ENCODE measurements at places on chromosomes 1 and 21. TPM values are rescaled to one million over a fixed set of nuclear protein-coding genes. Genes with fewer than 3 reads are reported as not detected.

ADAMTS1 gene
- total RNA-seq, result 35.9 TPM

DNA sequence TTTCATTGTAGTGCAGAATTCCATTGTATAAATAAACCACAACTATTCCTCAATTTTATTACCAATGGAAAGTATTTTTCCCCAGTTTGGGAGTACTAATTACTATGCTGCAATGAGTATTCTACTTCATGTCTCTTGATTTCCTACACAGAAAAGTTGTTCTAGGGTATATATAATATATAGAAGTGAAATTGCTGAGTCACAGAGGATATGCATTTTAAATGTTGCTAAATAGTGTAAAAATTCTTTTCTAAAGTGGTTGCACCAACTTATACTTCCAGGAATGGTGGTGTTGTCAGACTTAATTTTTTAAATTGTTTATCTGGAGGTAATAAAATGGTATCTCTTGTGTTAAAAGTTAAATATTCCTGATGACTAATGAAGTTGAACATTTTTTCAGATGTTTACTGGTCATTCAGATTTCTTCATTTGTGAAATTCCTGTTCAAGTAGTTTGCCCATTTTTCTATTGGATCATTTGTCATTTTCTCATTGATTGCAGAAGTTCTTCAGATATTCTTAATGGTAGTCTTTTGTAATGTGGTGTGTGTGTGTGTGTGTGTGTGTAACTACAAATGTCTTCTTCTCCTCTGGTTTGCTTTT, 19.1 kb upstream of the MYOG start:
- DNase-seq, result no peak

DNA sequence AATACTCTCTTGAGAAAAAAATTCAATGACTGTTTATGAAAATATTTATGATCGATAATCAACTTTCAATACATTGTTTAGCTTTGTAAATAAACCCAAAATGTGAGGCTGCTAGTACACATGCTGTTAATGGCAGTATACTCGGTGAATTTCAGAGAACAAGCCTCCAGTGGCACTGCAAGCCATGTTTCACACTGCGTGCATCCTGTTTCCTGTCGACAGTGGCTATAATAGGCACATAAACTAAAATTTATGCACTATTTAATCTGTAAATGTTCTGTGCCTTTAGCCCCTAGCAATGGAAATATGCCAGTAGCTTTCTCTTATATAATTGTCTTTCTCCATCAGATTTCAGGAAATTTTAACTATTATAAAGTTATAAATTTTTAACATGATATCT, 26.3 kb upstream of the RGS18 start:
- DNase-seq, result no peak

GRCh38 chr1:194047206-194047605, 860.8 kb upstream of the B3GALT2 start:
- DNase-seq, result no peak

SLC27A3 gene
- 16.8 TPM for total RNA-seq

DNA sequence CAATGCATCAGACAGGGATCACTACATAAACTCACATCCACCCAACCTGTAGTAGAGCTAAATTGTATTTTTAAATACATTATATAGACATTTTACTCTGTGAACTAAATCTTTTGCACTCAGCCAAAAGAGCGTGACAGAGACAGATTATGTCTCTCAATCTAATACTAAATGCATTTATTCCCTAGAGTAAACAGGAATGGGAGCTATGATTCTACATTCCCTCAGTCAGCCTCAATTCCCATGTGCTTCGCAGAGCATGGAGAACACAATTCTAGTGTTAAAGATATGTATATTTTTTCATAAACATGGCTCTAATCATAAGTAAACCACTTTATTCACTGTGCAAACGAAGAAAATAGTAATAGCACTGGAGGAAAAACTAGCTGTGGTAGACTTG, 16.5 kb downstream of the PIGK start:
- DNase-seq, result no peak

TPTE gene
- total RNA-seq, result not detected

TMEM167B gene
- total RNA-seq, result 26.1 TPM

GRCh38 chr1:215416497-215416896, 150.6 kb upstream of the KCTD3 start:
- no peak for DNase-seq

PLA2G2F gene
- not detected for total RNA-seq

DNA sequence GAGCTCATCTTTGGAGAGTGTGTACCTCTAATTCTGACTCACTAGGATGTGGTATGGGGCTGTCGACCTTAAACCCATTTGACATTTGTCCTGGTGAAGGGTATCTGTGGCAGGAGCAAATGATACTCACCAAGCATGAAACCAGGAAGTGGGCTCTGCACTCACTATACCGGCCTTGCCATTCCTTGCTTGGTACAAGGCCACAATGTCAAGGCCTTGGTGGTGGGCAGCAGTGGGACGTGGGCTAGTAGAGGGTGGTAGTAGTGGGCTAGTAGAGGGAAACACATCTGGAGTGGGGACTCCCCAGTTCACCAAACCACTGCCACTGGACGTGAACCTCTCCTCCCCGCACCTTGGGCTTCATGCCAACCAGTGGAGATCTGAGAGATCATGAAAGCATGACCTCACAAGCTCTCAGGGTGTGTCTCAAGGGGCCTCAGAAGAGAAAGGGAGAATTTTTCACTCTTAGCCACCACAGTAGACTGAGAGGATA, 11.5 kb downstream of the TNFSF4 start:
- no peak for DNase-seq

MOV10 gene
- 77.2 TPM for total RNA-seq

ZNF648 gene
- total RNA-seq, result 0.77 TPM

DNA sequence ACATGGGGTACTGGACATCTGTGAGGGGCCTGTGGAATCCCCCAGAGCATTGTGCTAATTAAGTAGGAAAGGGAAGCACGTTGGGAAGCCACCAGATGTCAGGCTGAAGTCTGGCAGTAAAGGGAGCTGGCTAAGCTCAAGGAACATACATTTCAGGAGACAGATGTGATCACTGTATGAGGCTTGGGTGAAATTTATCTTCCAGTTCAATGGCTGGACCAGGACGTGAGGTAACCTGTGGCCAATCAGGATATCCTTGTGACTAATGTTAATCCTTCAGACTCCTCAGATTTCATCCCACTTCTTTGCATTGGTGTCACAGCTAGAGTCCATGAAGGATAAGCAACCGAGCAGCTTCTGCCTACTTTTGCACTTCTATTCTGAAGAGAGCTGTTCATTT, 110.2 kb upstream of the APP start:
- DNase-seq, result no peak

NPPB gene
- not detected for total RNA-seq

- DNase-seq, result no peak
These were observed 18.1 kb upstream of the CGN start for GRCh38 chr1:151493042-151493441.

GRCh38 chr1:234175363-234175762, 197.9 kb upstream of the COA6 start:
- DNase-seq, result no peak

BGLAP gene
- total RNA-seq, result 3.0 TPM

GRCh38 chr1:244271004-244271403, 180.7 kb downstream of the ADSS2 start:
- no peak for DNase-seq

DNA sequence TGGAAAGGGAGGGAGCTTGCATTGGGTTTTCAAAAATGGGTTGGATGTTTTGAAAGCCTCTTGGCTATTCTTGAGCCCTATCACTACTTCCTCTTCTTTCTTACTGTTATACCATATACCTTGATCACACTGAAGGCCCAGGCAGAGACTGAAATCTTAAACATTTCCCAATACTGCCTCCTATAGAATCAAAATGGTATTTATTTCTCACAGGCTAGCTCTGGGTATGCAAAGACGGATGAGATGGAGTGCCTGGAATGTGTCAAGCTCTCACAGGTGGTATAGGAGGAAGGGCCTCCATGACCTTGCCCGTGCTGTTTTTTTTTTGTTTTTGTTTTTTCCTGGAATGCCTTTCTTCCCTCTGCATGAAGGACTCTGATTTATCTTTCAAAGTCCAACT, 268.4 kb upstream of the USP24 start:
- no peak for DNase-seq

DNA sequence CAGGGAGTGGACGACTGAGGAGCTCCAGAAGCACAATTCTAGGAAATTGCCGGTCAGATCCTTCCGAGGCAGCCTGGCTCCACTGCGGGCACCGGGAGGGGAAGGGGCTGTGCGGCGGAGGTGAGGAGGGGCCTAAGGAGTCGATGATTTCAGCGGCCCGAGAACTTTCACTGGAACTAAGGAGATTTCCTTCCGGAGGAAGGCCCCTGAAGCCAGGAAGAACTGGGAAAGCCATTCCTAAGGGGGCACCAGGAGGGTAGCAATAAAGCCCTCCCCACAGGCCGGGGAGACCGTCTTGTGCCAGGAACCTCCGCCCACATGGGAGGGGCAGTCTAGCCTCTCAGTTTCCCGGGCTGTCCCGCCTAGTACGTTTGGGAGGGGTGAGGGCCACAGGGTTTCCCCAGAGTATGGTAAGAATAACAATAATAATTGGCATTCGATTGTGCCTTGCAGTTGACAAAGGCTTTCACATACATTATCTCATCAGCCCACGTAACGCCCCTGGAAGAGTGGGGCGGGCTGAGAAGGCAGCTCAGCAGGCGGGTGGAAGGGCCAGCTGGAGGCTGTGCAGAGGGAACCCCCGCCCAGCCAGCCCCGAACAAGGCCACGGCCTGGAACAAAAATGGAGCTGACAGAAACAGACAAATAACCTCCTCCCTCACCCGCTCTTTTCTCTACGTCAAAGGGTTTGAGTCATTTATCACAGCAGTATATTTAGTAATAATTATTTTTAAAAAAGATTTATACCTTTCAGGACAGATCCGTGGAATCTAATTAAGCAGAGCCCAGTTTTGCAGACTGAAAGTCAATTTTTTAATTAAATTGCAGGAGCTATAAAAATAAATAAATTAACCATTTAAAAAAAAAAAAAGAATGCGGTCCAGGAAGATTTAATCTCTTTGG, 19.8 kb downstream of the NPR1 start:
- DNase-seq, result peak; percentile 18

GRCh38 chr1:150295476-150295875, 1.8 kb downstream of the MRPS21 start:
- DNase-seq, result no peak

GRCh38 chr1:210695026-210695425, 366.3 kb downstream of the HHAT start:
- no peak for DNase-seq
